ENCODE measurements at places on chromosomes 3 and 15.

GRCh38 chr15:90049666-90050604 is 48.8 kb downstream of the ZNF710 start:
- DNase-seq: no peak

DNA sequence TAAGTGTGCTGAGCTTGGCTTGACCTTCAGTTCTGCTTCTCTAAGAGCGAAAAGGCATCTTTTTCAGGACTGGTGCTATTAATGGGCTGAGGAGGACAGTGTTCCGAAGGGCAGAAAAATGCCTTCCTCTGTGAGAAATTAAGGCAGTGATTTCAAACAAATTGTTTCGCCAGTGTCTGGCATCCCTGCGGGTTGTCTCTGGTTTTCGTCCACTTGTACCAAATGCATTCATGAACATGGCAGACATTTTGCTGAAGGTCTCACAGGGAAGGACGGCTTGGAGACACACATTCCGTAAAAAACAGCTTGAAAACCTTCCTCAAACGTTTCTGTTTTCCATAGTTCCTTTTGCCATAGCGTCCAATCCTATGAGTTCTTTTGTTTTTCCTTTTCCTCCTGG is 57.1 kb downstream of the CEMIP start:
- DNase-seq: no peak

DNA sequence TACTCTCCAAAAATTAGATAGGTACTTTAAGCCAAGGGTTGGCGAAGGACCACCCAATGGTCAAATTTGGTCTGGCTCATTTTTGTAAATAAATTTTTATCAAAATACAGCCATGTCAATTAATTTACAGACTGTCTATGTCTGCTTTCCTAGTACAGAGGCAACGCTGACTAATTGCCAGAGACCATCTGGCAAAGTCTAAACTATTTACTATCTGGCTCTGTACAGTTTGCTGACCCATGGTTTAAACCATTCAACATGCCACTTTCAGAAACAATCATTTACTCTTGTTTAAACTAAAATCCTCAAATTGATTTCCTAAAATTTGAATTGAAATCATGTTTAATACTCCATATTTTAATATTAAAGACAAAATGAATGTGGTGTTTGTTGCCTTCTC is 25.9 kb downstream of the CBLB start:
- no peak for DNase-seq

DNA sequence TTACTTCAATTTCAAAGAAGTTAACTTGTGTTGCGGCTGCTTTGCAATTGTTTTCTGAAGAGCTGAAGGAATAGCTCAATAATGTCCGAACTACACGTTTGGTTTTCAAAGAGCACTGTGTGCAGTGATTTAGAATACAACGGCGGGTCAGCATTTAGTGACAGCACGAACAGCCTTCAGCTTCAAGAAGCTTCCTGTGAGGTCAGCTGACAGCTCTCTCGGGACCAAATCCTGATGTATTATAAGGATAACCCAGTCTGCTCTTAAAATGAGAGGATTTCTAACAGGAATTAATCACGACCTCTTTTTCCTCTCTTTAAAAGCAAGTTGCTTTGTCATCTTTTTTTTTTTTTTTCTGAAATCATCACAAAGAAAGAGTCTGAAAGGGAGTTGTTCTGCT is 97.9 kb upstream of the UNC13C start:
- DNase-seq: no peak

- no peak for DNase-seq
Observed at GRCh38 chr3:187946163-187946691, 201.0 kb upstream of the BCL6 start.

Data from T-helper 17 cell (primary cell).